Inflammatory macrophage (primary cell): ENCODE measurements at places on chromosomes 5 and 9.

DNA sequence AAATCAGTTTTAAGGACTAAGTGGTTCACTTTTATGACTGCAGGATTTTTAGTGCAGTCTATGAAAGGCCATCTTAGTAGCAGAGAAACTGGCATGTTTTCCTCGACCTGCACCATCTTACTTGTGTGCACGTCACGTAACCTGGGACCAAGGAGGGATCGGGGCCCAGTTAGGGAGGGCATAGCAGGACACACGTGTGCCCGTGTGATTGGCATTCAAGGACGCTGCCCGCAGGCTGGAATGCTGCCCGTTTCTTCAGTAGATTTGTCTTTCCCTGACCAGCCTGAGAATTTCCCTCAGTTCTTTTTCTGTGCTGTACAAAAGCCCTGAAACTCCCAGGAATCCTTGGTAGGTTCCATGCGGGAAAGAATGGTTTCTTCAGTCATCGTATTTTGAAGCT, 196.3 kb downstream of the TRIO start:
- no peak for DNase-seq

DNA sequence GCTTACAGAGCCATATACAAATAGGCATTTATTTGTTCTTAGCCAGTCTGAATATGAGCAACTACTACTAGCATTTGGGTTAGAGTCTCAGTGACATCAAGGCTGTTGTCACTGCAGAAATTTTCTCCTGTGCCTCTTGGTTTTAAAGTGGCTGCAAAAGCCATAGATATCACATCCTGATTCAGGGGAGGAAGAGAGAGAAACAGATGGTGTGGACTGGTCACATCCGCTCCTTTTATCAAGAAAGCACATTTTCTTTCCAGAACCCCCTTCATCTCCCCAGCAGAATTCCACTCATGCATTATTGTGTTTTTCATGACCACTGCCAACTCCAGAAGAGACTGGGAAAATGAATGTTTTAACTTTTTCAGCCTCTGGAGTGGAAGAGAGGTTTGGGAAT, 69.8 kb downstream of the PTTG1 start:
- no peak for DNase-seq

DNA sequence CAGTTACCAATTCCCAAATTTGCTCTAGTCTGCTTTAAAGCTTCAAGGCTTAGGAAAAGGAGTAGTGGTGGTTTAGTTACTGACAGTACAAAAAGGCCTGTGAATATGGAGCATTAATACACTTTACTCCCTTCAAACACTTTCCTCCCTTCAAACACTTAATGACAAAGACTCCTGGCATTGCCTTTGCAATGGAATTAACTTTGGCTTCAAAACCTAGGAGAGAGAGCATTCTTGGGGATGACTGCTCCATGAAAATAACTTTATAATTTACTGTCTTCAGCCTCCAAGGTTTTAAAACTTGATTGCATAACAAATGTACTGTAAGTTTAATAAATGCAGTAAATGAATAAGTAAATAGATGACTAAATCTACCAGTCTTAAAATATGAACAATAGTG, 185.6 kb downstream of the TRPM3 start:
- DNase-seq = no peak

- no peak for DNase-seq
Observed at GRCh38 chr9:73775757-73776156, 624.1 kb downstream of the ANXA1 start.

- DNase-seq = no peak
Observed at GRCh38 chr9:126667190-126668055, 53.7 kb downstream of the LMX1B start.

DNA sequence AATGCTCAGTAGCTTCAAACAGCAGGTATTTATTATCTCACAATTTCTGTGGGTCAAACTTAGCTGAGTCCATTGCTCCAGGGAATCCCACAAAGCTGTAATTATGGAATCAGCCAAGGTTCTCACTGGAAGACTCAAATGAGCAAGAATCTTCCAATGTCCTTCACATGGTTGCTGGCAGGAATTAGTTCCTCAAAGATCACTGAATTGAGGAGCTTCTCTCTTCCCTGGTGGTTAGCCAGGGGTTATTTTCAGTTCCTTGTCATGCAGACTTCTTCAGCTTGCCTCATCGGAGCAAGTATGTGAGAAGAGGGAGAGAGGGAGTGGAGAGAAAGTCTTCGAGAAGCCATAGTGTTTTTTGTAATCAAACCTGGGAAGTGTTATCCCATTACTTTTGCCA, 2331.9 kb downstream of the MAT2B start:
- DNase-seq = no peak

DNA sequence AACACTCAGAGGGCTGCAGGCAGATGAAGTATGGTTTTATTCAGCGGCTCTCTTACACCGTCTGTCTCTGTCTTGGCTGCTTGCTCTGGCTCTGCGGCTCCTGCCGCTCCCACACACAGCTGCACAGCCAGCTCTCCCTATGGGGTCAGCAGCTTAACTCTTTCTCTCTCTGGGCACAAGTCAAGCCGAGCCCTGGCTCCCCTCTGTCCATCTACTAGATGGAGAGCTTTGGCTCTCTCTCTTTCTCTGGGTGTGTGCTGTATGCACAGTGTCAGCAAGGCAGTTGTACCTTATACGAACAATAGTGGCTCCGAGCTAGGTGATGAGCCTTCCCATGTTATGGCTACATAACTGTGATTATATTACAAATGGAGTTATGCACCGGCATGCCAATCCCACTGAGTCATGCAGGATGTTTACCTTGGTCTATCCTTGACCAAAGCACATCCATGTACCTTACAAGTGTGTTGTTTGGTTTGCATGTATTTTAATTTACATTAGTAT, 19.3 kb upstream of the PPP2CA start:
- DNase-seq = no peak

DNA sequence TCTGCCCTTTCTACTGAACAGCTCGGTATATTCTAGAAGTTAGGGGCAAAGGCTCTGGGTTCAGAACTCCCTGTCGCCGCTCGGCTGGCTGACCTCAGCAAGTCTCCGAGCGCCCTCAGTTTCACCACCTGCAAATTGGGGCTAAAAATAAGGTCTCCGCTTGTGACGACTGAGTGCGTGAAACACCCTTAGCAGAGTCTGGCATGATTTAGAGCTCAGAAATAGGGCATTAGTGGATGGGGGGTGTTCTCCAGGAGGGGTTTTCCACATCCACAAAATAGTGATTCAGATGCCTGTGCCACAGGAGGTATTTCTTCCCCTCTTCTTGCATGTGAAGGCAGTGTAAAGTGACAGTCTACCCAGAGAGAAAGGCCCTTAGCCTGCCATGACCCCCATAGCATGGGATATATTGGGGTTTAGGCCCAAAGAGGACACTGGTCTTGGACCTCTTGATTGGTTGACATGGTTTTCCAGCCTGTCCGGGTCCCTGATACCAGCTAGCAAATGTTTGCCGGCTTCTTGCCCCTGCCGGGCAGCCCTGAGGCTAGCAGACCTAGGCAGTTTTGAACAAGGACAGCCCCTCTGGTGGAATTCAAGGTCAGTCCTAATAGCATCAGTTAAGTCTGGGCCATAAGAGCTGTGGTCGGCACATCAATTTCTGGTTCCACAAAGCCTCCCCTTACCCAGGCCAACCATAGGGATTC, 1.4 kb downstream of the ERGIC1 start:
- no peak for DNase-seq

- no peak for DNase-seq
Observed at GRCh38 chr5:106853266-106853665, 817.5 kb downstream of the EFNA5 start.

DNA sequence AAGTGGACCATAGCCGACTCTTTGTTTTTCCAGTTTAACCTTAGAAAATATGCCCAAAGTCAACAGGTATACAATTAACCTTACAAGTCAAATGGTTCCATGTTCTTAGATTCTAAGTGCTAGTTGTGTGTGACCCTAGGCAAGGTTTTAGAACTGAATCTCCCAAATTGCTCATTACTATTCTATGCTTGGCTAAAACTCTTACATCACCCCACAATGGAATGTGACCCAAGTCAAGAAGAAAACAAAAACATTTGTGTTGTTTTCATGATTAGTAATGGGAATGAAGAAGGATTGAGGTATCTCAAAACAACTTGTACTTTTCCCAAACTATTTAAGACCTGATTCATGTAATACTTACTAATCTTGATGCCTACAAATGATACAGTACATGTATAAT, 159.2 kb downstream of the ARRDC3 start:
- DNase-seq = no peak
